ENCODE measurements at places on chromosomes 3 and 15.
A peak's percentile ranks its signal among the peaks of the same experiment; 100 is the strongest.

DNA sequence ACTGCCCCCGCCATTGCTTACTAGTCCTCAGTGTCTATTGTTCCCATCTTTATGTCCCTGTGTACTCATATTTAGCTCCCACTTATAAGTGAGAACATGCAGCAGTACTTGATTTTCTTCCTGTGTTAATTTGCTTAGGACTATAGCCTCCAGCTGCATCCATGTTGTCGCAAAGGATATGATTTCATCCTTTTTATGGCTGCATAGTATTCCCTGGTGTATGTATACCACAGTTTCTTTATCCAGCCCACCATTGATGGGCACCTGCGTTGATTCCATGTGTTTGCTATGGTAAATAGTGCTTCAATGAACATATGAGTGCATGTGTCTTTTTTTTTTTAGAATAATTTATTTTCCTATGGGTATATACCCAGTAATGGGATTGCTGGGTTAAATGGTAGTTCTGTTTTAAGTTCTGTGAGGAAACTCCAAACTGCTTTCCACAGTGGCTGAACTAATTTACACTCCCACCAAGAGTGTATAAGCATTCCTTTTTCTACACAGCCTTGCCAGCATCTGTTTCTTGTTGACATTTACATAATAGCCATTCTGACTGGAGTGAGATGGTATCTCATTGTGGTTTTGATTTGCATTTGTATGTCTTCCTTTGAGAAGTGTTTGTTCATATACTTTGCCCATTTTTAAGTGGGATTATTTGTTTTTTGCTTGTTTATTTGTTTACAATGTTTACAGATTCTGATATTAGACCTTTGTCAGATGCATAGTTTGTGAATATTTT is 53.7 kb downstream of the GALK2 start:
- no peak for DNase-seq

GRCh38 chr3:176799675-176800074 is 397.6 kb downstream of the TBL1XR1 start:
- no peak for DNase-seq

DNA sequence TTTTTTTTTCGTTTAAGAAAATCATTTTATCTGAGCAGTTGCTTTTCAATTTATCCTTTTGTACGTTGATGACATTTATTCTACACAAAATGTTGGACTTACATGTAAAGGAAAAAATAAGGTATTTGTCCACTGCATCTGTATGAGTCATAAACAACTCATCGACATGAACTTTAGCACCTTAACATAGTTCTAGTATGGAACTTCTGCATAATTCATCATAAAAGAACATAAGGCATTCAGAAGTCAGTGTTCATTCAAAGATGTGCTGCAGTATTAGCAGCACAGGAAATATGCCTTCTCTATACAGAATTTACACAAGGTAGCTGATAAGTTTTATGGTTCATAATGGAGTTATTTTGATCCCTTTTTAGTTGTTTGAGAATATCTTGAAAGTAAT is 801.6 kb downstream of the CADM2 start:
- DNase-seq: no peak

GRCh38 chr3:30770387-30770786 is 124.1 kb downstream of the GADL1 start:
- no peak for DNase-seq

DNA sequence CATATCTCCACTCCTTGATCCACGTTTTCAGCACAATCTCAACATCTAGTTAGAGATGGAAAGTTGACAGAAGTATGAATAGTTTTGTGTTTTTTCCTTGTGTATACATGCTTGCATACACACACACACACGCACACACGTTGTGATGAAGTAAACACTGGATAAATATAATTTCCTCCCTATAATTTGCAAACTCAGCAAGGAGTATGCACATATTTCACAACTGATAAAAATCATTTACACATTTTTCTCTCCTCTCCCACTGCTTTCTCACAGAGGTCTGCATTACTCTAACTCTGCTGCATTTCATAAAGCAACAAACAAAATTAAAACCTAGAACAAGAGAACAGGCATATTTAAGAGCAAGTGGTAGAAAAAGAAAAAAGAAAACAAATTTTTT is 320.9 kb downstream of the ERC2 start:
- no peak for DNase-seq

DNA sequence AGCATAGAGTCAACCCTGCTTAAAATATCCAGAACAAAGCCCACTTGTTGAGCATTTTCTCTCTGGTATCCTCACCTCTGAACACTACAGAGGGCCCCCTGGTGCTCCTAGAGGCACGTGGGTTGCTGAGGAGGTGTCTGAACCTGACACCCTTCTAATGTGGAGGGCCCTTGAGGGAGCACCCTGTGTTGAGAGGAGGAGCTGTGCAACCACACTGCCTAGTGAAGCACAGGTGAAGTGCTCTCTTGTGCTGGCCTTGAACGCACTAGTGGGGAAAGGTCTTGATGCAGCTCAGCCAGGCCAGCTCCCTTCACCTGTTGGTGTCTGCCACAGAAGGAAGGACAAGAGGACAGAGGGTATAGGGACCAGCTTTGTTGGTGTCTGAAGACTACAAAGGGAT is 51.9 kb downstream of the CCK start:
- DNase-seq: no peak

DNA sequence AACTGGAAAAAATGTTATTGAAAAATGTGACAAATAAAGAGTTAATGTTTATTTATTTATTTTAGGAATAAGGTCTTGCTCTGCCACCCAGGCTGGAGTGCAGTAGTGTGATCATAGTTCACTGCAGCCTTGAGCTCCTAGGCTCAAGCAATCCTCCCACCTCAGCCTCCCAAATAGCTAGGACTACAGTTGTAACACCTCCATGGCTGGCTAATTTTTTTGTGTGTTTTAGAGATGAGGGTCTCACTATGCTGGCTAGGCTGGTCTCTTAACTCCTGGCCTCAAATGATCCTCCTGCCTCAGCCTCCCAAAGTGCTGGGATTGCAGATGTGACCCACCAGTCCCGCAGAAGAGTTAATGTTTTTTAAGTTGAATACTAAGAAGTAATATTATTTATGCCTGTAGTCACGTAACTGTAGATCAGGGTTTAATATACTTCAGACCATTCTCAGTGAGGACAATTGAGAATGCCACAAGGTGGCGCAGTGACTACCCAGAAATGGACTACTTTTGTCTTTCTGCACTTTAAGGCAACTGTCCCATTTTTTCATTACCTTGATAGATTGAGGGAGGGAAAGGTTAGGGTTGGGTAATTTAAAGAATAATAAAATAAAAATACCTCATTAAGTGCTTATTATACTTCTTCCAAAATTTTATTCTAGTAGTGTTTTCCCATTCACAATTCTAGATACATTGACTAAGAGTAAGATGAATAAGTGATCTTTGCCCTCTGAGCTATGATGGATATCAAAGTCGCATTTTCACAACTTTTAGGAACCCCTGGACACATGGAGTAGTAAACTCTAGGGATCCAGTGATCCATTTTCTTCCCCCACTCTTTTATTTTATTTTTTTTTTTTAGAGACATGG is 6.0 kb downstream of the MUC13 start:
- peak; percentile 32 for DNase-seq

DNA sequence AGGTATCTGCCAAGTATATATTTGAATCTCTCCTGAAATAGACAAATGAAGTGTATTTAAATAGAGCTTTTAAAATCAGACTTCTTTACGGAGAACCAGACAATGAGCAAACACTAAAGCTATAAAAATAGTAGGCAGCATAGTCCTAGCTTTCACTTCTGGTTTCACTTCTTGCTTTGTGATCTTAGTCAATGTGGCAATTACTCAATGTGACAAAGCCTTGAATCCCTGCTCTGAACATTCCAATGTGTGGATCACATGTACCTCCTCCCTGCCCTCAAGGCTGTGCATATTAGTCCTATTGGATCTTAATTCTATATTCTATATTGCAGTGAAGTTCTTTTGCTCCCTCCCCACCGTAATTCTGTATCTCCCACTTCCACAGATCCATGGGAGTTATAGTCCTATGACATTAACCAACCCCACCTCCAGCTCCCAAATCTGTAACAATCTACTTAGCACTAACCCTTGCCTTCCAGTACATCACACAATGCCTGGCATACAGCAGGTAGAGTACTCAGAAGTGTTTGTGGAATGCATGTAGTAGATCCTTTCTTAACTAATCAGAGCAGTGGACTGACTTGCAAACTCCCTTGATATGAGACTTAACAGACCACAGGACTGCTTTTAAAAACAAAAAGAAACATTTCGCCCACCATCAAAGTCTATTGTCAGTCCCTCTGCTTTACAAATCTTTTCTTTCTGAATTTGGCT is 24.3 kb upstream of the CP start:
- peak; percentile 27 for DNase-seq

DNA sequence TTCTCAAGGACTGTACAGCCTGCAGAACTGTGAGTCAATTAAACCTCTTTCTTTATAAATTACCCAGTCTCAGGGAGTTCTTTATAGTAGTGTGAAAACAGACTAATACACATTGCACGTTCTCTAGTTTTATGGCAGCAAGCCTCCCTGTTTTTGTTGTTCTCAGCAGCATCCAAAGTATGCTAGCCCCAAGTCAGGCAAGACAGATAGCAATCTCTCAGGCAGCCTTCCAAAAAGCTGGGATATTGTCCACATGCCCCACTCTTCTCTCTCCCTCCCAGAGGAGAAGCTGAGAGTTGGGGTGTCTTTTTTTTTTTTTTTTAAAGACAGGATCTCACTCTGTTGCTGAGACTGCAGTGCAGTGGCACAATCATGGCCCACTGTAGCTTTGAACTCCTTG is 130.6 kb downstream of the ISL2 start:
- no peak for DNase-seq

GRCh38 chr15:57647791-57648130 is 56.1 kb downstream of the MYZAP start:
- DNase-seq: no peak

DNA sequence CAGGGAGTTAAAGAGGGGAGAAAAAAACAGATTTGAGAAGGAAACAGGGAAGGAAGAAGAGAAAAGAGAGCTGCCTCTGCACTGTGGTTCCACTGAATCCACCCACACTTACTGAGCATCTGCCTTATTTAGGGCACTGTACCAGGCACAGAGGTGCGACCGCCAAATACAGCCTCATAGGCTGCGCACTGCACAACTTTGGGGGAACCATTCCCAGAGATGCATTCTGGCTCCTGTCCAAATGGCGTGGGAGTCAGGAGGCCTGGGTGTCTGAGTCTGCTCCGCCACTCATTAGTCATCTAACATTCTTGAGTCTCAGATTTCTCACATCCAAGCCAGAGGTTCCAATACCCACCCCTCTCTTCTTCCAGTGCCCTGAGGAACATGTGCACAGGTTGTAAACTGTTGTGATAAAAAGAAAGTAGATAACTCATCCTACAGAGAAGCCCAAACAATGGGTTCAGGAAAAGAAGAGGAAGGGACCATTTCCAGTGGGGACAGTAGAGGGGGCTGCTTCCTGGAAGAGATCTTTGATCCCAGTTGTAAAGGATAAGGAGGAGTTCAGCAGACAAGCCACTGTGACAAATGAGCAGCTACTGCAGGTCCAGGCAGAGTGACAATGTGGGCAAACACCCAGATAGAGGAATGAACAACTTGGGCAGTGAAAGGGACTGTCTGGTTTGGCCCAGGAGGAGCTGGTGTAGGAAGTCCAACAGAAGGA is 254.6 kb downstream of the UACA start:
- DNase-seq: peak; percentile 69

DNA sequence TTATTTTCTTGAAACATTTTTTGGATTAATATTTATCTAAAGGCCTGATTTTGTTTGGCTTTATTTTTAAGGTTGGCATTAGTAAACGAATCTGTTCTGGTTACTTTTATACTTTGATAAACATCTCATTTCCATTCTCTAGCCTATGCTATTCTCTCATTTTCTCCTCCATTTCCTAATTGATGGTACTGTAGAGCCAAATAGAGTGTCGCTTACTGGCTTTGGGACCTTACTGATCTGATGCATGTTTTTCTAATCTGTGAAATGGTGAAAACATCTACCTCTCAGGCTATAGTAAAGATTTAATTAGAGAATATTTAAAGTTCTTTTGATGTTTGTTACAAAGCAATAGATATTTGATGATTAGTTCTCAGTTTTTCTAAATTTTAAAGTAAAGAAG is 1.6 kb downstream of the LNP1 start:
- DNase-seq: no peak

GRCh38 chr3:159233734-159234133 is 431.9 kb downstream of the MFSD1 start:
- no peak for DNase-seq

DNA sequence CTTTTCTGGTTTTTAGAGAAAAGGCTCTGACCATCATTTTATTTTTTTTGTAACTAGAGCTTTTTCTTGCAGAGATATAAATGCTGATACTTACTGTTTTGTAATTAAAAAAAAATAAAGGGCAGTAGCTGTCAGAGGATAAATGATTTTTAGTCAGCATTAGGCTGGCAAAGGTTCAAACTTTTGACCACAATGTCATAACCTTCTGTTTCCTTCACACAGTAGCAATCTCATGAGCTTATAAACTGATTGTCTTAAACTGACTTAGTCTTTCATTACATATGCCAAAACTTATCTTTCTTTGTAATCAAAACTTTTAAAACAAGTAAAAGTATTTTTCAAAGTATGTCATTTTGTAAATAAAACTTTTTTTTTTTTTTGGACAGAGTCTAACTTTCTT is 841.9 kb downstream of the OTOL1 start:
- DNase-seq: no peak

DNA sequence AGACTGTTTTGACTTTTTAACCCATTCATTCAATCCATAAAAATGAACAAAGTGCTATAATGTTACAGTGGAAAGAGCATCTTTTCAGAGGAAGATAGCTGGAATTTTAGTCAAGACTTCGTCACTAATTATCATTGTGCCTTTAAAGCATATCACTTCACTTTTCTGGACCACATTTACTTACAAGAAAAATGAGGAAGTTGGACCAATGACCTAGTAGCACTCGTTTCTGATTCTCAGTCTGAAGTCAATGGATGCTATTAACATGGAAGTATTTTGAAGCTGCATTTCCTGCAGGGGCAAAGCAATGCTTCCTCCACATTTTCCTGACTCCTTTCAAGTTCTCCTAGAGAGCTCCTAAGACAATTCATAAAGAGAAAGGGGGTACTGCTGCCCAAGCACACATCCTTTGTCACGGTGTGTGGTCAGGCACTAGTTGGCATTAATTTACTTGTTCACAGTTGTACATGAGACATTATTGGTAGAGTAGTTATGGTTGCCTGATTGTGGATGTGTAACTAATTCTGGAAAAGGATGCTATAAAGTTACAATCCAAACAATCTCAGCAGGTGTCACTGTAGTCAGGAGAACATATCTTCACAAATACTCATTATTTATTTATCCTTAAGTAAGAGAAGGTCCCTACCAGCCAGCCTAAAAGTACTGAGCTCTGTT is 1049.1 kb downstream of the FHIT start:
- DNase-seq: no peak

- no peak for DNase-seq
Measured at GRCh38 chr3:30091686-30092085, 514.7 kb upstream of the TGFBR2 start.

Data from amniotic stem cell (primary cell).